ENCODE measurements at places on chromosomes 3 and 15.

DNA sequence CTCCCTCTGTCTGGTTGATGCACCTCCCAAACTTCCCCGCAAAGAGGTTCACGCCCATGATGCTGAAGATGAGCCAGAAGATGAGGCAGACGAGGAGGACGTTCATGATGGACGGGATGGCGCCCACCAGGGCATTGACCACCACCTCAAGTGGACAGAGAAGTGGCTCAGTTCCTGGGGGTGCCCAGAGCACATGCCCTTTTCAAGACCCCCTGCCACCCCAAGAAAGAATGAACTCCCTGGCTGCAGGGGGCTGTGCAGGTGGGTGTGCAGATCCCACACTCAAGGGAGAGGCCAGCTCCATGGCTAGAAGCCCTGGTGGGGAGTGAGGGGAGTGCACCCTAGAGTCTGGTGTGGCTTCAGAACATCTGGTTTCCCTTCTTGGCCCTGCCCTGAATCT is 64.1 kb downstream of the EXOG start:
- no peak overlapping the region for H3K4me3 ChIP-seq
- no peaks in the 10 kb centered on the region for H3K4me1 ChIP-seq
- H3K36me3 ChIP-seq, result peaks cover 13% of the 10 kb centered on the region

GRCh38 chr3:116083683-116084082 is 361.6 kb downstream of the LSAMP start:
- H3K36me3 ChIP-seq, result no peaks in the 10 kb centered on the region
- H3K27me3 ChIP-seq, result no peaks in the 10 kb centered on the region
- H3K4me1 ChIP-seq, result no peaks in the 10 kb centered on the region
- DNase-seq, result no peak
- no peak overlapping the region for H3K27ac ChIP-seq

- no peak overlapping the region for H3K27ac ChIP-seq
- no peaks in the 10 kb centered on the region for H3K27me3 ChIP-seq
- DNase-seq, result no peak
These were observed 6.3 kb downstream of the STARD5 start for GRCh38 chr15:81317642-81318017.

GRCh38 chr15:31034152-31034551 is 42.7 kb upstream of the MTMR10 start:
- no peaks in the 10 kb centered on the region for H3K36me3 ChIP-seq
- DNase-seq, result no peak
- no peak overlapping the region for H3K4me3 ChIP-seq
- no peaks in the 10 kb centered on the region for H3K4me1 ChIP-seq
- H3K27me3 ChIP-seq, result no peaks in the 10 kb centered on the region
- no peak overlapping the region for H3K27ac ChIP-seq

GRCh38 chr3:8769088-8769822 is at the start of gene OXTR:
Gene OXTR (minus strand): TSS chr3:8769613. CDS start chr3:8768187, 1,426 bp downstream.
- H3K4me3 ChIP-seq, result peak within 1 kb of the TSS; percentile 74
- no peak within 1 kb of the TSS for H3K27ac ChIP-seq
- peak; percentile 90 for DNase-seq
- H3K36me3 ChIP-seq, result no peaks in the 10 kb centered on the region
- peaks cover 13% of the 10 kb centered on the region for H3K27me3 ChIP-seq

GRCh38 chr15:40345867-40346578 is 4.8 kb upstream of the PHGR1 start:
- no peaks in the 10 kb centered on the region for H3K4me1 ChIP-seq
- no peak overlapping the region for H3K27ac ChIP-seq
- DNase-seq, result no peak
- H3K4me3 ChIP-seq, result no peak overlapping the region
- H3K36me3 ChIP-seq, result no peaks in the 10 kb centered on the region

DNA sequence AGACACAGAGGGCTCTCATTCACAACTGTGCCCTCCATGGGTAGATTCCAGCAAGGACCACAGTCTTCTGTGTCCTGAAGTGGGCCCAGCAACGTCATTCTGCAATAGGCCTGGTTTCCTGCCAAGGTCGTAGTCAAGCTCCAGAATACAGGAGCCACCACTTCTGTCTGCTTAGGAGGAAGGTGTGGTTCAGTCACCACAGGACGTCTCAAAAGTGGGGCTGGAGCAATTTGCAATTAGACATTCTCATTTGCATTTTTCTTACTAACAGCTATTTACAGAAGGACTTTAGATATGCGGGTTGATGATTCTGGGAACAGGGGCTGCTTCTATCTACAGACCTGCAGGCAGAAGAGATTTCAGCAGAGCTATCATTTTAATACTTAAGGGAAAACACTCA is 58.7 kb upstream of the MYRIP start:
- H3K4me1 ChIP-seq, result no peaks in the 10 kb centered on the region
- no peaks in the 10 kb centered on the region for H3K27me3 ChIP-seq
- no peak for DNase-seq
- H3K4me3 ChIP-seq, result no peak overlapping the region
- no peaks in the 10 kb centered on the region for H3K36me3 ChIP-seq

GRCh38 chr15:44501768-44502366 is 35.1 kb upstream of the EIF3J start:
- DNase-seq, result no peak
- H3K36me3 ChIP-seq, result peaks cover 56% of the 10 kb centered on the region
- H3K27me3 ChIP-seq, result no peaks in the 10 kb centered on the region
- H3K4me3 ChIP-seq, result no peak overlapping the region
- no peaks in the 10 kb centered on the region for H3K4me1 ChIP-seq

DNA sequence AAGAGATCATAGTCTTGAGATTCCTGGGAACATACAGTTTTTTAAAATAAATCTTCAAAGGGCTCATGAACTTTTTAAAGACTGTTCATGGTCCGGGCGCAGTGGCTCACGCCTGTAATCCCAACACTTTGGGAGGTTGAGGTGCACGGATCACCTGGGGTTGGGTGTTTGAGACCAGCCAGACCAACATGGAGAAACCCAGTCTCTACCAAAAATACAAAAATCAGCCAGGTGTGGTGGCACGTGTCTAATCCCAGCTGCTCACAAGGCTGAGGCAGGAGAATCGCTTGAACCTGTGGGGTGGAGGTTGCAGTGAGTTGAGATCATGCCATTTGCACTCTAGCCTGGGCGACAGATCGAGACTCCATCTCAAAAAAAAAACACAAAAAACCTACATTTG is 41.4 kb upstream of the EIF3J start:
- H3K36me3 ChIP-seq, result peaks cover 60% of the 10 kb centered on the region
- DNase-seq, result no peak
- H3K4me1 ChIP-seq, result no peaks in the 10 kb centered on the region
- H3K27me3 ChIP-seq, result no peaks in the 10 kb centered on the region
- no peak overlapping the region for H3K27ac ChIP-seq
- H3K4me3 ChIP-seq, result no peak overlapping the region

GRCh38 chr3:175308097-175308496 is 449.0 kb downstream of the NAALADL2 start:
- H3K27ac ChIP-seq, result no peak overlapping the region
- no peaks in the 10 kb centered on the region for H3K4me1 ChIP-seq
- H3K27me3 ChIP-seq, result no peaks in the 10 kb centered on the region
- H3K4me3 ChIP-seq, result no peak overlapping the region

- H3K4me1 ChIP-seq, result no peaks in the 10 kb centered on the region
- H3K36me3 ChIP-seq, result peaks cover 31% of the 10 kb centered on the region
- DNase-seq, result no peak
- H3K4me3 ChIP-seq, result no peak overlapping the region
These were observed 52.6 kb downstream of the NMD3 start for GRCh38 chr3:161273589-161274218.

DNA sequence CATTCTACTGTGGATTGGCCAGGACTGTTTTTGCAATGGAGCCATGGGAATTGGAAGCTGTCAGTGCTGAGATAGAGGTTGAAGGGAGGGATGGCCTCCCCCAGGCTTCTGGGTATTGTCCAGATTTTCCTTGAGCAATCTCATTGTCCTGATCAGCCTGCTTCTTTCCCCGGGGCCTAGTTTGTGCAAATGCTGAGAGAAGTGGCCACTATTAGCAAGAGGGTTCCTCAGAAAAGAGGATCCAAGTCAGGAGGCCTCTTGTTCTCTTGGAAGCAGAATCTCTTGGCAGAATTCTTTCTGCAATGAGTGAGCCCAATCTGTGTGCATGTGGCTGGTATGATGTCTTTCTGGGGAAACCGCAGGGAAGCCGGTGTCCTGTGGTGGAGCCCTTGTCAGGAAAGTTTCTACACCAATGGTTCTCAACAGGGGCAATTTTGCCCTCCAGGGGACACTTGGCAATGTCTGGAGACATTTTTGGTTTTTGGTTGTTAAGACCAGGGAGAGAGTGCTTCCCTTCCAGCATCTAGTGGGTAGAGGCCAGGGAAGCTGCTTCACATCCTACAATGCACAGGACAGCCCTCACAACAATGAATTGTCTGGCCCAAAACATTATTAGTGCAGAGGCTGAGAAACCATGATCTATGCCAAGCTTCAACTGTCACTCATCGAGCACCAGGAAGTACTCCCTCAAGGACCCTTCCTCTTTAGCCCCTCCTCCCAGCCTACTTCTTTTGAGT is 2.0 kb downstream of the LIPC start:
- H3K27me3 ChIP-seq, result no peaks in the 10 kb centered on the region
- H3K36me3 ChIP-seq, result no peaks in the 10 kb centered on the region
- no peaks in the 10 kb centered on the region for H3K4me1 ChIP-seq

DNA sequence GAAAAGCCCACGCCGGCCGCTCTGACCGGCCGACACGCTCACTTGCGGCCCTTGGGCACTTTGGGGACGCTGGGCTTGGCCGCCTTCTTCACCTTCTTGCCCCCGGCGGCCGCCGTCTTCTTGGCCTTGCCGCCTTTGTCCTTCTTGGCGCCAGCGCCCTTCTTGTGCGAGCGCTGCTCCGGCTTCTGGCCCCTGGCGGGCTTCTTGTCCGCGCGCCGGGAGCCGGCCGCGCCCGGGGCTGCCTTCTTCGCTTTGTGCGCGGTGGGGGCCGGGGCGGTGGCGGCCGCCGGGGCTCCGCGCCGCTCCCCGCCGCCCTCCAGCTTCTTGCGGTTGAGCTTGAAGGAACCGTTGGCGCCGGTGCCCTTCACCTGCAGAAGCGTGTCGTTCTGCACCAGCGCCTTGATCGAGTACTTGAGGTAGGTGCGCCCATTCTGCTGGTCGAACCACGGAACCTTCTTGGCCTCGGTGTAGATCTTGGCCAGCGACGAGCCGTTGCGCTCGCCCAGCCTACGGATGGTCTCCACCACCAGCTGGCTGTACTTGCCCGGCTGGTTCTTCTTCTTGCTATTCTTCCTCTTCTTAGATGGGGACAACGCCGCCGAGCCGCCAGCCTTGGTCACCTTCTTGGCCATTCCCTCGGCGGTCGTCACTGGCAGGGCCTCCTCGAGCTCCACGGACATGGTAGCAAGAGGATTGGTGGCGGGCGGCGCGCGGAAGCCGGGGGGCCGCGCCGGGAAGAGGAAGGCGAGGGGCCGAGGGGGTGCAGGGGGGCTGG is 36.7 kb downstream of the HMCES start:
- H3K36me3 ChIP-seq, result peaks cover 14% of the 10 kb centered on the region
- H3K27me3 ChIP-seq, result no peaks in the 10 kb centered on the region
- H3K4me1 ChIP-seq, result no peaks in the 10 kb centered on the region
- DNase-seq, result no peak

DNA sequence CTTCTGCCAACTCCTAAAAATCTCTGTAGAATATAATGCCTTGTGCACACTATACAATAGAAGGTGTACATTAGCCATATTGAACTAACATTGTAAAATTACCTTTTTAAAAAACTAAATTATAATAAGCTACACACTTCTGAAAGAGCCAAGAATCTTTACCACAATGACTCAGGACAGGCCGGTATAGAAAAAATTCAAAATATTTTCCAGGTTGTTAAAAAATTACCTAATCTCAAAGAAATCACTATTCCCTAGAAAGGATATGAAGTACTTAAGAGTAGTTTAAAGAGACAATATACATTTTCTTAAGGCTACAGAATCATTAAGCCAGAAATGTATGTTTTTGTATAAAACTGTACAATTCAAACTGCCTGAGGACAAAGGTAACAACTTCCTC is 48.5 kb downstream of the TJP1 start:
- H3K36me3 ChIP-seq, result peaks cover 23% of the 10 kb centered on the region
- H3K4me3 ChIP-seq, result no peak overlapping the region
- no peak overlapping the region for H3K27ac ChIP-seq
- no peak for DNase-seq

GRCh38 chr3:177522051-177522450 is 324.8 kb upstream of the TBL1XR1 start:
- peaks cover 3% of the 10 kb centered on the region for H3K4me1 ChIP-seq
- no peaks in the 10 kb centered on the region for H3K27me3 ChIP-seq
- H3K4me3 ChIP-seq, result no peak overlapping the region
- no peak for DNase-seq

GRCh38 chr3:120438665-120439370 is 12.0 kb downstream of the FSTL1 start:
- H3K36me3 ChIP-seq, result peaks cover 48% of the 10 kb centered on the region
- no peak overlapping the region for H3K4me3 ChIP-seq
- H3K27ac ChIP-seq, result no peak overlapping the region
- H3K4me1 ChIP-seq, result peaks cover 14% of the 10 kb centered on the region

DNA sequence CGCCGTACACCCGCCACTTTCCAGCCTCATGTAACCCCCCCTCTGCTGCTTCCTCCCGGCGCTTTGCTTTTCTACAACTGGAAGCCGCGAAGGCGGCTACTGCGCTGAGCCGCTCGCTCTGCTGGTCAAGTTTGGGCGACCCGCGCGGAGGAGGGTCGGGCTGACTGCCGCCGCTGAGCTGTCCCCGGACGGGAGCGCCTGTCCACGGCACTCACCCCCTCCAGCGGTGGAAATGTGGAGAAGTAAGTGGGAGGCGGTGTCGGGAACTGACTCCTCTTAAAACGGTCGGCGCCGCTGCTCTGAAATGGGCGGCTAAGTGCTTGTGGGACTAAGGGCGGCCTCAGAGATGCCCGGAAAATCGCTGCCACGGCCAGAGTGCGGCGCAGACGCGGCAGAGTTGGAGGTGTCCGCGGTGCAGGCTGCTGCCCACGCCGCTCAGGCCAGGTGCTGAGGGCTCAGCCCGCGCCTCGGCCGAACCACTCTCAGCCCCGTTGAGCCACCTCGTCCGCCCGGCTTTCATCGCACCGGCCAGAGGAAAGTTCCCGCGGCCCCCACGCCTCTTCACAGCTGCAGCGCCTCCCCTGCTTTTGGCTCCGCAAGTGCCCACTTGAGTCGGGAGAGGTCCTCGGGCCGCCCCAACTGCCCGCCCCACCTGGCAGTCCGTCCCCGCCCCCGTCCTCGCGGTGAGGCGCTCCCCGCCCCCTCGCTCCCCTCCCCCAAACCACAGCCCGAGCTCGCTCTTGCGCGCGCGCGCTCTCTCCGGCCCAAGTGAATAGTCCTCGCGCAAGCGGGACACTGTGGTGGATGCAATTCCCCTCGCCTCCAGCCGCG is at the start of gene EPHA6:
Gene EPHA6, plus strand, starts transcription at position 775 of the 831 bp plus-strand sequence.
- peak; percentile 56 for DNase-seq
- no peak within 1 kb of the TSS for H3K27ac ChIP-seq
- no peaks in the 10 kb centered on the region for H3K4me1 ChIP-seq
- peaks cover 9% of the 10 kb centered on the region for H3K27me3 ChIP-seq
- no peaks in the 10 kb centered on the region for H3K36me3 ChIP-seq

Measured in H9 (cell line).